Activated effector memory CD4-positive, alpha-beta T cell treated with Interleukin-2 at 50 U/mL for 16 hours (primary cell): ENCODE measurements at places on chromosomes 2 and 18.

DNA sequence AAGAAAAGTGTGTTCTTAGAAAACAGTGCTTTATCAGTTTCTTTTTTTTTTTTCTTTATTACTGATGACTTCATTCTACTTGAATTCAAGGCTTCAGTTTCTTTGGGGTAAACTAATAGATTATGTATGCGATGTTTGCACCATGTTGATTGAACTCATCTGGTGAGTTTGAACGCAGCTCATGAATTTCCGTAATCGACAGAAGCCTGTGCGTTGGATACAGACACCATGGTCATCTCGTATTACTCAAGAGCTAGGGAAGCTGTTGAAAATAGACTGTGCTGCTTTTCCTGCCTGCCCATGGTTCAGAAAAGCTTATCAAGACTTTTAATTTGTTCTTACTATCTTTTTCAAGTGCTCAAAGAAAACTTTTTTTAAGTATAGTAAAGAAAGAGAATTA is 185.5 kb upstream of the NRP2 start:
- no peak for DNase-seq

DNA sequence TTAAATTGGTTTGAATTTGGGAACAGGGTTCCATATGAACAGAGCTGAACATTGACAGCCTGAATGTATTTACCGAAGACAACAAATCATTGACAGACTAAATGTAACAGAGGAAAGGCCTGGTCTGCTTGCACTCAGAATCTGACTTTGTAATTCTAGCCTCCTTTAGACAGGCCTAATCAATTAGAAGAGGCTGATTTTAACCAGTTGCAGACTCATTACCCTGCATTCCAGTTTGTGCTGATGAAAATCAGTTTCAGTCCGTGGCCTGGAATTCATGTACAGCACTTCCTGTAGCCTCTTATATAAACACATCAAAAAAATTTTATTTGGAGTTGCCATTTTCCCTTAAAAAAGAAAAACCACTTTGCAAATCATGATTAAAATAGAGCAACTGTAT is 93.1 kb upstream of the ZFP36L2 start:
- no peak for DNase-seq

DNA sequence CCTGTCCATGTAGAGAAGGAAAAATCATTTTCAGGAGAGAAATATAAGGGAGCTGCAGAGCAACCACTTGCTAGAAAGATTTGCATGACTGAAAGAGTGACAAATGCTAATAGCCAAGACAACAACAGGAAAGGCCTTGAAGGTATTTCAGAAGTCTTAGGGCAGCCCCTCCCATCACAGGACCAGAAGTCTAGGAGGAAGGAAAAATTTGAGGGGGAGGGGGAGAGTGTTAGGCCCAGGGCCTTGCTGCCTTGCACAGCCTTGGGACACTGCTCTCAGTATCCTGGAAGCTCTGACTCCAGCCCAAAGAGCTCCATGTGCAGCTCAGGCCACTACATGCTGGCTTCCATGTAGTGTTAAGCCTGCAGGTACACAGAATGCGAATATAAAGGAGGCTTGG is 266.9 kb downstream of the GLI2 start:
- no peak for DNase-seq

DNA sequence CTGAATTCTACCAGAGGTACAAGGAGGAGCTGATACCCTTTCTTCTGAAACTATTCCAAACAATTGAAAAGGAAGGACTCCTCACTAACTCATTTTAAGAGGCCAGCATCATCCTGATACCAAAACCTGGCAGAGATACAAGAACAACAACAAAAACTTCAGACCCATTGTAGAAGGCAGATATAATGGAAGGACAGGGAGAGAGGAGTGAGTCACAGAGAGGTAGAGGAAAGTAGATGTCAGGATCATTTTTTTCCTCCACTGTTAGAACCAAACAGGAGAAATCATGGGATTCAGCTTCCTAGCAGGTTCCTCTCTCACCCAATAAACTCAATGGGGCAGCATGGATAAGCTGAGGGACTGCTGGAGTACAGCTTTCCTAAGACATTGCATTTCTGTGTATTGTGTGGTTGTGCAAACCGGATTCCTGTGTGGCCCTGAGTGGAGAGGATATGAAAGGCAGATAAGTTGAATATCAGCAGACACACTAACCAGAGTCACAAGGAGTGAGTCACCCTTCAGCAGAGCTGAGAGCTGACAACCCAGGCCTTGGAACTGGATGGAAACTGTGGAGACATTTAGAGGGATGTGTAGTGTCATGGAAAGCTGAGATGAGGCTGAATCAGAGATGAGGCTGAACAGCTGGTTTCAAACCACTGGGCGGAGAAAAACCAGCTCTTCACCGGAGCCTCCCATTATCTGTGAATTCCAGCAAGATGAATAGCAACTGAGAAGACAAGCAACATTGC is 60.9 kb upstream of the MMADHC start:
- DNase-seq: no peak

- no peak for DNase-seq
Observed at GRCh38 chr2:204282525-204282924, 262.8 kb upstream of the PARD3B start.

DNA sequence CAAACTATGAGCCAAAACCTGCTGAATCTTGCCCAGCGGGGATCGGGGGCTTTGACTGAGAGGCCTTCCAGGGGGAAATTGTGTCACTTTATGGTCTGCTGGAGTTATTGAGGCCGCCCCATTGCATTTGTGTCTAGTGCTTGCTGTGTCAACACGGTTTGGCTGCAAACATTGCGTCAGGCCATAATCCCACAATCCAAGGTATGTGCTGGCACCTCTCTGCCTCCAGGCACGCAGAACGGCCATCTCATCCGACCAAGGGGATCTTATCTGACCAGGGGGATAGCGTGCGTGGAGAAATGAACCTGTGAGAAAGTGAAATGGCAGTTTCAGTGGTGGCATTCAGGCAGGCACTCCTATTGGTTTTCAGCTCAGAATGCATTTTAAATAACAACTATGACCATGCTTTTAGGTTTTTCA is 18.1 kb upstream of the LYPD6B start:
- no peak for DNase-seq

DNA sequence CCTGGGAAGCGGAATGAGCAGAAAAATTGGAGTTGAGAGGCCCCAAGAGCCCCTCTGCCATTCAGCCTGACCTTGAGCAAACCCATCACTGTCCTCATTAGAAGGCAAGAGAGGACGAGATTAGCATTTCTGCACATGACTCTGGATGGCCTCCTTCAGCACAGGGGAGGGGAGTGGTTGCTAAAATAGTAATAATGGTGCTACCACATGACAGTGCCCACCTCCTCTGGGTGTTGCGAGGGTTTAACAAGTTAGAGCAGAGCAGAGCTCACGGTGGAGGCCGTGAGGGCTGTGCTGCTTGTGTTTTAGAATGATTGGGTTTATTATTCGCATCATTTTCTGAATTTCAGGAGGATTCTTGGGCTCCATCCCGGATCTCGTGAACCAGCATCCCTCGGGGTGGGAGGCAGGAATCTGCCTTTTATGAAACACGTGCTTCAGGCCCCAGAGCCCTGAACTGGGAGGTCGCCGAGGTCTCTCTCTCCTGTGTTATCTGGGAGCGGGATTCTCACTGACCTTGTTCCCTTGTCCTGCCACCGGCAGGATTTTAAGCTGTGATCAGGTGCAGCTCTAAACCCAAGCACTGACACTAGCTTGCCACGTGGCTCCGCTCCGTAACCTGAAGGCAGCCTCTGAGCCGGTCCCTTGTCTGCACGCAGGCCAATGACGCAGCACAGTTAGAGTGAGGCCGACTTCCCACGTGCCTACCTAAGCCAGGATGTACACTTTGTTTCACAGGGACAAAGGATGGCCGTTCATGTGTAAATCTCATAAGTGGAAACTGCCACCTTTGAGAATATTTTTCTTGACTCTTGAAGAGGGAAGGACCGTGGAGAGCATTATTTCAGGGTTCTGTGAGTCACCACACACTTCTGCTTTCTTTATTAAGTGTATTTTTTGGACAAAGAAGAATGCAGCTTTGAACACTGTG is 142.3 kb downstream of the ACOXL start:
- no peak for DNase-seq

- no peak for DNase-seq
Observed at GRCh38 chr18:67232991-67233390, 283.5 kb downstream of the DSEL start.

GRCh38 chr2:19189391-19189790 is 169.0 kb downstream of the OSR1 start:
- no peak for DNase-seq

GRCh38 chr2:145910416-145910815 is 1390.5 kb upstream of the ZEB2 start:
- no peak for DNase-seq

DNA sequence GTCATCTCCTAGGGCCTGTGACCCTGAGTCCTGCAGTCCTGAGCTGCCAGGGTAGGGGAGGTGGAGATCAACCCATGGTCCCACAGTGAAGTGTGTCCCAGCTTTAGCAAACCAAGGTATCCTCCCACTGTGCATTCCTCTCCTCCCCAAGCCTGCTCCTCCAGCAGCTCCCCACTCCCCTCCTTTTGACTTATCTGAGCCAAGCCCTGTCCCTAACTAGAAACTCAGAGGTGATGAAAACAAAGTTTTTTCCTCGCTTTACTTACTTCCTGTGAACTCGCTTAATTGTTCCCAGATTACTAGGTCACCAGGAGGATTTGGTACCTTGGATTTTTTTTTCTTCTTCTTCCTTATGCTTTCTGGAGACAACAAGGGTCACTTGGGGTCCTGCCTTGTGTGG is 80.8 kb downstream of the EHD3 start:
- DNase-seq: no peak

DNA sequence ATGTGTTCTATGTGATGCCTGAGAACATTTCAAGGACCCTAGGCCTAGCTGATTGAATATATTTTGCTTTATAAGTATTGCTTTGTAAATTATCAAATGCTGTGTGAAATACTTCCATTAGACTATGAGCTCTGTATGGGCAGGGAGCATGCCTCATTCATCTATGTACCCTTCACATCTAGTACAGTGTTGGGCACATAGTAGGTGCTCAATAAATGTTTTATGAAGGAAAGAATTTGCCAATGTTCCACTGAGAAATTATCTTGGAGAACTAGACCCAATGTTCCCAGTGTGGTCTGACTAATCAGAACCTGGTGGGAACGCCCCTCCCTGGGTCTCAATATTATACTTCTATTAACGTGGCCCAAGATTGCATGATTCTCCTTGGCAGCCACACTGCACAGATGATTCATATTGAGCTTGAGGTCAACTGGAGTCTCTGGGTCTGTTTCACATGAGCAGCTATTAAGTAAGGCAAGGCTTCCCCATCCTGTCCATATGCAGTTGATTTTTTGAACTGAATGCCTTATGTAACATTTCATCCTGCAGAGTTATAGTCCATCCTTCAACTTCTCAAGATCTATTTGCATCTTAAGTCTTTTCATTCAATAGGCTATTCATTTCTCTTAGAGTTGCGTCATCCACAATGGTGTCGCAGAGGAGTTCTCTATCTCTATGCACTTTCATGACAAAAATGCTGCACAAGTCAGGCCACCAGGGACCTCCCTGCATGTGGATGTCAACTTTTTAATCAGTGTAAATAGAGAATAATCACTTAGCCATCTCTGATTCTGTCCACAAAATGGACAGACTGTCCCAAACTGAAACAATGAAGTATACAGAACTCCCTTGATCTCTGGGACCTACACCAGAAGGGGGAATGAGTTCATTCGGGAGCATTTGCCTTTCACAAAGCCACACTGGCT is 257.6 kb downstream of the CYP26B1 start:
- DNase-seq: no peak

DNA sequence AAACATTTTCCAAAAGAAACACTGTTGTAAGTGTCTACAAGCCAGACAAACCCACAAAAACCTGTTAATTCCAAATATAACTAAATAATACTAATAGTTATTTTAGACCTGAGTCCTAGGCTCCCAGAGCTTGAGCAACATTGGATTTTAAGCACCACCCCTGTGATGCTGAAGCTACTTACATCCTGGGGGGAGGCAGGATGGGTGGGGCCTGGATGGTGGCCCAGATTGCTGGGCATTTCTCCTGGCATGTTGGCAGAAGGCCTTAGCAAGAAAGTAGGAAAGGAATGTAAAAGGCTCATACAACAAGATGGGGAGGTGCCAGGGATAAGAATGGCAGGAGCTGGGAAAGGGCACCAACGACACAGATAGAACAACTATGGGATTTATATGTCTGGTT is 50.7 kb upstream of the OTX1 start:
- no peak for DNase-seq

- DNase-seq: no peak
Observed at GRCh38 chr2:200454927-200455801, 54.7 kb downstream of the KCTD18 start.

GRCh38 chr2:5788447-5788846 is 96.3 kb downstream of the SOX11 start:
- no peak for DNase-seq

GRCh38 chr2:127083819-127084503 is 23.0 kb downstream of the BIN1 start:
- DNase-seq: no peak

GRCh38 chr2:216430811-216431530 is 18.7 kb downstream of the SMARCAL1 start:
- DNase-seq: no peak

GRCh38 chr18:51038110-51038509 is 8.1 kb downstream of the SMAD4 start:
- DNase-seq: no peak

DNA sequence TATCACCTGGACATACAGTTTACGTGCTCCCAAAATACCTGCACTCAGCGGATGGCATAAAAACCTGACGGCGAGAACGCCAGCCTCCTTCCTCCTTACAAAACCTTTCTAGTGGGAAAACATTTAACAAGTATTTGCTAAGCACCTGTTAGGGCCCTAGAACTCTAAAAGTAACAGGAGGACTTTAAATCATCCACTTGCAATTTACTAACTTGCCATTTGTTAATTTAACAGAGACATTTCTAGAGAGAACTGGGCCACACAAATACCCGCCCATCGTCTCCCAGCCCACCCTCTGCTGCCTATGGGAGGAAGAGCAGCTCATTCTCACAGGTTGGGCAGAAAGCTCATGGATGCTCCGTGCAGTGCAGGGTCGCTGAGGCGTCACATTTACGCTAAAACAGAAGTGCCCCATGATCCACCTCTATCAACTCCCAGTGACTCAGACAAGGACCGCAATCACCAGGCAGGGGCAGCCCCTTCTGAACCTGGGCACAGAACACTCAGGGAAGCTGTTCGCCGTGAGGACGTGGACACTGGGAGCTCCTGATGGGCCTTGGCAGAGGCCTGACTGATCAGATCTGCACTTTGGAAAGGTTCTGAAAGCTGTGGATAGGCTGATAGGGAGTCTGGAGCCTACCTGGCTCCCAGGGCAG is 106.9 kb downstream of the HDAC4 start:
- peak; percentile 35 for DNase-seq

DNA sequence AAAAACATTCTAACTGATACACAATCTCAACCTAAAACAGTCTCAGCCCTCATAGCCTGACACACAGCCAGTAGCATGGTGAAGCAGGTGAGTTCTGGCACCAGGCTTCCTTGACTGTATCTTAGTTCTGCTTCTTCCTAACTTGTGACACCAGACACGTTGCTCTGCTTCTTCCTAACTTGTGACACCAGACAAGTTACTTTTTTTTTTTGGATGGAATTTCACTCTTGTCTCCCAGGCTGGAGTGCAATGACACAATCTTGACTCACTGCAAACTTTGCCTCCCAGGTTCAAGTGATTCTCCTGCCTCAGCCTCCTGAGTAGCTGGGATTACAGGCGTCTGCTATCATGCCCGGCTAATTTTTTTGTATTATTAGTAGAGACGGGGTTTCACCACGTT is 6.7 kb upstream of the ATG16L1 start:
- DNase-seq: no peak

- DNase-seq: no peak
Observed at GRCh38 chr2:179613701-179614100, 247.7 kb downstream of the ZNF385B start.
